ENCODE measurements at places on chromosomes 5 and 9.

DNA sequence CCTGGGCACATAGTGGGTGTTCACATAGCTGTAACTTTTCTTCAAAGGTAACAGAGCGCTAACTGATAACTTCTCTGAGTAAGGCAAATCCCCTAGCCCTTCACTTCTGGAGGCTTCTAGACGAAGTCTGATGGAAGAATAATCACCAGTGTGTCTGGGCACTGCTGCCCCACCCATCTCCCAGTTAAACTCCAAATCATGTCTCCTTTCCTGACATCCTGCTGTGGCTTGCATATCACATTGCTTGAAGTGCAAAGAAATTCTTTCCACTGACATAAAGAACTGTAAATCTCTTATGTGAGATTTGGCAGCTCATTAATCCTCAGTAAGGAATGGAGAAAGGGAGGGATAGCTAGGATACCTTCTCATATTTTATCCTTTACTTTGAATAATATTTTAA lies 74.6 kb downstream of the MARCHF11 start:
- no peak for DNase-seq

DNA sequence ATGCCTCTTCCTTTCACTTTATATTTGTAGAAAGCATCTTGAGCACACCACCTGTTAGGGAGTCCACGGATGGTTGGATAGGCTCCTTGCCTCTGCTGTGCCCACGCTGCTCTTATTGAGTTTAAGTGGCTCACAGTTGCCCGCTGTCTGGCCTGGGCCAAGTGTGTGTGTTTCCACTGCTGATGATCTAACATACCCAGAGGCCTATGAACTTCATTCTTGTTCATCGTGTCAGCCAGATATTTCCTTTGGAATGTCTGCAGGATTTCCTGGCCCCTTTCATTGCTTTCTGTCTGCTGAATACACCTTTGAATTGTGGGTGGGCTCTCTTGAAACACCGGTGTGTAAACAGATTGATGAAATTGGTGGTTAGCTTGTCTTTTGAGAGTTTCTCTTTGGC lies 46.6 kb downstream of the MVB12B start:
- no peak for DNase-seq

DNA sequence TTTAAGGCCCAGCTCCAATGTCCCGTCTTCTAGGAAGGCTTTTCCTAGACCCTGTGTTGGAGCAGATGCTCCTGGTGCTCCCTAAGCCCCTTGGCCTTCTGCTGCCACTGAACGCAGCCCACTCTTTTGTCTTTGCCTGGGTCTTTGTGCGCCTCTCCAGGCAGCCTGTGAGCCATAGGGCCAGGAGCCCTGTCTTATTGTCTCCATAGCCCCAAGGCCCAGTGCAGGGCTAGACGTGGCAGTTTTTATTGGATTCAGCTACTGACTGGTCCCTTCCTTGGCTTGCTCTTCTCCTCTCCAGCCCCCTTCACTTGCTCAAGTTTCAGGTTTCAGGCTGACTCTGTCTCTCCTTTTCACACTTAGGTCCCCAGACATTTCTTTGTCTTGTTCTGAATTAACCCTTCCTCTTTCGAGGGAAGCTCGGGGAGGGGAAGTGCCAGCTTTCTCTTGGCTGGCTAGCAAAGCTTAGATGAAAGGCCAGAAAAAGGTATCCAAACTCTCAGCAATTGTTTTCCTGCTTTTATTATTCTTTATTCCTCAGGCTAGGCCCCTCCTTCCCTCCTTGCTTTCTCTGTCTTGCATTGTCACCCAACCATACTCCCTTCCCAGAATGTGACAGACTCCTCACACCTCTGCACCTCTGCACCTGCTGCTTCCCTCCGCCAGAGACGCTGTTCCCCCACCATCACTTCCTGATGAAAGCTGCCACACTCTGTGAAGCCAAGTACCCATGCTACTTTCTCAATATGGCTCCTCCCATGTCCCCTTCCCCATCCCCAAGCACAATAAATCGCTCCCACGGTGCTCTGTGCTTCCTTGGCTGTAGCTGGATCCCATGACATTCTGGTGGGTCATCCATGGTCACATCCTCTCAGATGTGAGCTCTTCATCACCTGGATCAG lies 101.6 kb upstream of the CPEB4 start:
- DNase-seq: no peak

DNA sequence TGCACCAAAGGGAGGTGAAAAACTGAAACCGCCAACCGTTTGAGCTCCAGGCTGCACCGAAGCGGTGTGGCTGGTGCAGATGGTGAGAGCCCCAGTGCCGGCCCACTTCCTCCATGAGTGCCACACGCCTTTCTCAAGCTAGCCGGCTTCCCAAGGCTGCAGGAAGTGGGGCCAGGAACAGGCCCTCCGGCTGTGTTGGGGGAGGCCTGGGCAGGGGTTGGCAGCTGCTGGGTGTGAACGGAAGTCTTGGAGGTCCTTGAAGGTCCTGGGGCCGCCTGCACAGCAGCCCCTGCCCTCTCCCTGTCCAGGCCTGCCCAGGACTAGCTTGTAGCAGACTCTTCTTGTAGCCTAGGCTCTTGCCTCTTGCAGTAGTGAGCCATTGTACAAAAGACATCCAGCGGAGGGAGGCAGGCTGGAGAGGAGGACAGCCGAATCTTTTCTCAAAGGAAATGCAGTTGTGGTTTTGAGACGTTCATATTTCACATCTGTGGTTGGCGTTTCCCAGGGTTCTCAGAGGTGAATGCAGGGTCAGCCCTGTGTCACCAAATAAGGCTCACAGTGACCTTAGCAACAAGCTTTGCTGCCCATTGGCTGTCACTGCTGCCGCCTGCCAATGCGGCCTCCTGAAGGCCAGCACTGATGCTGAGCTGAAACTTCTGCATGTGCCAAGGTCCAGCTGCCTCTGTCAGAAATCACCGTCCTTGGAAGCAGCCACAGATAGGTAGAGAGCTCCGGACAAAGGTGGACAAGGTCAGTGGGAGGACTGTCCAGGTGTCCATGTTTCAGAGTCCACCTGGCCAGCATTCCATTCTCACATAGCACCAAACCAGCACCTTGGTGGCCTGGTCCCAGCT lies 23.9 kb downstream of the IRF1 start:
- no peak for DNase-seq

- DNase-seq: peak; percentile 59
Measured at GRCh38 chr5:127757576-127757975, 54.4 kb downstream of the CCDC192 start.

GRCh38 chr5:146400201-146400600 lies 46.9 kb upstream of the TCERG1 start:
- no peak for DNase-seq

- DNase-seq: peak; percentile 93
Measured at GRCh38 chr9:136625101-136626065, 37.3 kb upstream of the EGFL7 start.

DNA sequence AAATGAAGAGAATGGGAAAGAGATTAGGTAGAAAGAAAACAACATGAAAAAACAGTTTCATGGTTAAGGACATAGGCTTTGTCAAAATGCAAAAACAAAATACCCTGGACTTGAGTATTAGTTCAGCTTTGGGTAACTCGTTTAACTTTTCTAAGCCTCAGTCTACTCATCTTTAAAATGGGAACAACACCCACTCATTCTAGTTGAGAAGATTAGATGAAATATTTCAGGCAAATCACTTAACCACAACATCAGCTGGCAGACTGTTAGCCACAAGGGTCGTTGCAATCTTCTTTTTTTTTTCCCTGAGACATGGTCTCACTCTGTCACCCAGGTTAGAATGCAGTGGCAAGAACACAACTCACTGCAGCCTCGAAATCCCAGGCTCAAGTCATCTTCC lies 185.6 kb downstream of the DCP2 start:
- no peak for DNase-seq

DNA sequence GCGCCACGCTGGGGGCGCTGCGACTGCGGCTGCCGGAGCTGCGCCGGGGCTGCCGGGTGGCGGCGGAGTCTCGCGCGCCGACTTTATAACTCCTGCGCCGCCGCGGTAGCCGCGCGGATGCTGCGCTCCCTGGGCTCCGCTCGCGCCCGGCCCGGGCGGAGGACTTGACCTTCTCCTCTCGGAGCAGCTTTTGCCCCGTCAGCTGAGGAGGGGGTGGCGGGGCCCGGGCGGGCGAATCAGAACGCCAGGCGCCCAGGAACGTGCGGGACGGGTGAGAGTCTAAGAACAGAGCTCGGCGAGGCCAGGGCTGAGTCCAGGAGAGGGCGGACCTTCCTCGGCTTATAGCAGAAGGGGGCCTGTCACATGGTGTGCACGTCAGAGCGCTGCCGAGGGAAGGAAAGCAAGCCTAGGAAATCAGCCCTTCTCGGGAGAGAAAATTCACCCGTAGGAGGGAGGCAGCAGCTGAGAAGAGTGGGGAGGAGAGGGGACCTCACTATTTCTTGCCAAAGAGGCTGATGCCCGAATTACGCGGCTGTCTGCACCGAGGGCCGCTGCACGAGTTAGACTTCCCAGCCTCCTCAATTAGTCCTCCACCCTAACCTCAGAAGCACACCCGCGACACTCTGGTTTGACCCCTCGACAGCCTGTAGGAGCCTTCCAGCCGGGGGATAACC lies at the start of gene FOXD1:
TSS of gene FOXD1 (minus strand) at position 315 of the 674 bp plus-strand sequence. CDS start 415 bp downstream, outside the sequence.
- peak; percentile 84 for DNase-seq

GRCh38 chr9:105093685-105094084 lies 150.8 kb upstream of the SLC44A1 start:
- DNase-seq: no peak

DNA sequence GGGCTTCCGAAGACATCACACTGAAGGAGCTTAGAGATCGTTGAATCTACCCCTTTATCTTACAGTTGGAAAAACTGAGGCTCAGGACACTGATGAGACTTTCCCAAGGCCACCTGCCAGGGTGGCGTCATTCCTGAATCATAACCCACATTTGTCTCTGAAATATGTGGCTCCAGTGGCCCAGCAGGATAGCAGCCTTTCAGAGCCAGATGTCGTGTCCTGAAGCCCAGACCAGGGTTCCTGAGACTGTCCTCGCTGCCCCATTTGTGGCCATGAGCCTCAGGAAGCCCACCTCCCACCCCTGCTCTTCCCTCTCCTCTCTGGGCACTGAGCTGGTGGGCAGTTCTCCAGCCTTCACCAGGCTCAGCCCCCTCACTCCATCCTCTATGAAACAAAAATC lies 2.4 kb downstream of the HMCN2 start:
- no peak for DNase-seq

DNA sequence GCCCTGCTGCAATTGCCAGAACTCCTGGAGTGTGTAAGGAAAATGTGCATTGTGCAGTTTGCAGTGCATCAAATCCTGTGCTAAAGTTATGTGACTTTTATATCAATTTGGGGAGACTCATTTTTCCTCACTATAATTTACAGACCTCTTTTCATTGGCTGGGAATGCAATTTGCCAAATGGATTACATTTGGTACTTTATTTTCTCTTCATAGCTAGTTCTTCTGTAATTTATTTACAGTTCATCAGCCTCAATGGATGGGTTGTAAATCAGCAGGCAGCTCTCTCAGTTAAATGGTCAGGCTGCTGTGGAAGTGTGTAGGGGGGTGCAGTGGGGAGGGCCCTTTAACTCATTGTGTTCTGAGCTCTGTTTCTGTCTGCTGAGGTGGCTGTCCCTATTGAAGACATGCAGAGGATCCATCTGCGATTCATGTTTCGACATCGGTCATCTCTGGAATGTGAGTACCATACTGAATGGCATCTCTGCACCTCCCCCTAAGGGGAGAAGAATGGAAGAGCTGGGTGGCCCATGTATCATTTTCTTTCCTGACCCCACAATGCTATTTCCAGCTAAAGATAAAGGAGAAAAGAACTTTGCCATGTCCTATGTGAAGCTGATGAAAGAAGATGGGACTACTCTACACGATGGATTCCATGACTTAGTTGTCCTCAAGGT lies 74.6 kb downstream of the DOCK2 start:
- no peak for DNase-seq

Measured in hepatic stellate cell (primary cell).